ENCODE measurements at places on chromosomes 13 and 19. TPM values are rescaled to one million over a fixed set of nuclear protein-coding genes. Genes with fewer than 3 reads are reported as not detected.

DNA sequence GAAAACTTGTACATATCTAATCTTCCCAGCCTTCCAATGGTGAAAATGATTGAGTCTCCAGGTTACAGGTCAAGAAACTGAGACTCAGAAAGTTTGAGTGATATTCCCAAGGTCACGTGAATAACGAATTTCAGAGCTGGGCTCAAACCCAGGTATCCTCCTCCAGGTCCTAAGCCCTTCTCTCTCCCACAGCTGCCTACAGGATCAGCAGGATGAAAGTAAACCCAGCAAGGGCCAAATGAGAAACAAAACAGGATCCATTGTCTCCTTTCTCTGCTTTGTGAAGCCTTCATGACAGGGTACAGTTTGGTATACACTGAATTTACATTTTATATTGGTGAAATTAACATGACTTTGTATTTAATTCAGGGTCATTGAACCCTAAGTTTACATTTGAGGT is 208.1 kb downstream of the RBM26 start:
- no peak for DNase-seq

- no peak for DNase-seq
These were observed 3.0 kb downstream of the PRKCG start for GRCh38 chr19:53885036-53885435.

GRCh38 chr19:43636121-43636683 is 3.4 kb downstream of the CADM4 start:
- DNase-seq = no peak

GRCh38 chr13:75399879-75400217 is 82.1 kb downstream of the TBC1D4 start:
- no peak for DNase-seq

DNA sequence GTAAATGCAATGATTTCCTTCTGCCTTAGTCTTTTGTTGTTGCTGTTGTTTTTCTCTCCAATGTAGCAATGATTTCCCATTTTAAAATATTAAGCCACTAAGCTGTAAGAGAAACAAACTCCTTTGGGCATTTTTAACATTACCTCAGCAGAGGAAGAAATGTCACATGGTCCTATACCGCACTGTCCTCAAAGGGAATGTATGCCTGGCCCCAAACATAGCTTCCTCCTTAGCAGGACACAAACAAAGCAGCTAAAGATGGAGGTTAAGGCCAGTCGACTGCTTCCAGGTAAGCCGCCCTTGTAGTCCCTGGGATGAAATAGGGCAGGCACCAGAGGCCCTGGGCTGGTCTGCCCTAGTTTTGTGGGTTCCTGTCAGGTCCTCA is 249.0 kb downstream of the TSHZ3 start:
- DNase-seq = no peak

DNA sequence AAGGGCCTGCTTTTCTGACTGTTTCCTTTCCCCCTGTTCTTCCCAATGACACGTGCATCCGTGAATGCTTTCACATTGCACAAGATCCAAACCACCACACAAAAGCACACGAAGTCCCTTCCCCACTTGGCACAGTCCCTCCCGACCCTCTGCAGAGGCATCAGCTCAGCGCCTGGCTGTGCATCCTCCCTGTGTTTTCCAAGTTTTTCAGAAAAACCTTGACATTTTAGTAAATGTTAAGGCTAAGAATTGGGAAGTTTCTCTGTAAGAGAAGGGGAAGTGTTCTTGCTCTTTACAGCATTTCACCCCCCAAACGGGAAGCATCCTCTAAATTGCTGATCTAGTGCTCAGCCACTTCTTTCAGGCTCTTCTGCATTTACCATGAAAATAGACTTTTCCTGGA is 94.5 kb upstream of the TM9SF2 start:
- DNase-seq = no peak

The ZNRF4 gene
- total RNA-seq = not detected

Measured in right atrium auricular region (tissue), 2 donors.